Stimulated activated CD4-positive, alpha-beta T cell treated with anti-CD3 and anti-CD28 coated beads, TNF-alpha, amount 100 ng/mL, for 24 hours (primary cell): ENCODE measurements at places on chromosomes 4 and X.
A peak's percentile ranks its signal among the peaks of the same experiment; 100 is the strongest.

GRCh38 chrX:53421125-53421524, 1.3 kb downstream of the SMC1A start:
- DNase-seq, result no peak

GRCh38 chr4:138037696-138038095, 204.5 kb downstream of the SLC7A11 start:
- DNase-seq, result no peak

DNA sequence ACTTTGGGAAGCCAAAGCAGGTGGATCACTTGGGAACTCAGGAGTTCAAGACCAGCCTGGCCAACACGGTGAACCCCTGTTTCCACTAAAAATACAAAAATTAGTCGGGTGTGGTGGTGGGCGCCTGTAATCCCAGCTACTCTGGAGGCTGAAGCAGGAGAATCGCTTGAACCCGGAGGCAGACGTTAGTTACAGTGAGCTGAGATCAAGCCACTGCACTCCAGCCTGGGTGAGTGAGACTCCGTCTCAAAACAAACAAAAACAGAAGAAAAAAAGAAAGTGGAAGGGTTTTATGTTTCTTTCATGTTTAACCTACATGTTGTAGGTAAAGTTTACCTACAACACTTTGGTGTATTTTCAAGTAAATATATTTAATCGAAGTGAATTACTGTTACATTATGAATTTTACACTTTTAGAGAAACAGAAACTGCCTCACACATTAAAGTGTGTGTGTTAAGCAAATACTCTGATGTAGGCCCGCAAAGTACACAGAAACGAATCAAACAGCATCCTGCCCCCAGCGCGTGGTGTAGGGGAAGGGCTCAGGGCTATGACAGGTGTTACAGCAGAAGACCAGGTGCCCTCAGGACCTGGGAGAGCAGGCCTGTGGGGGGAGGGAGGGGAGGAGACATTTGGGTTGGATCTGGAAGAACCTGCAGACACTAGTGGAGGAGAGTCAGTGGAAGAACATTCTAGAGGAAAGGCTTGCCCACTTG, 39.0 kb downstream of the PTTG2 start:
- DNase-seq, result no peak

DNA sequence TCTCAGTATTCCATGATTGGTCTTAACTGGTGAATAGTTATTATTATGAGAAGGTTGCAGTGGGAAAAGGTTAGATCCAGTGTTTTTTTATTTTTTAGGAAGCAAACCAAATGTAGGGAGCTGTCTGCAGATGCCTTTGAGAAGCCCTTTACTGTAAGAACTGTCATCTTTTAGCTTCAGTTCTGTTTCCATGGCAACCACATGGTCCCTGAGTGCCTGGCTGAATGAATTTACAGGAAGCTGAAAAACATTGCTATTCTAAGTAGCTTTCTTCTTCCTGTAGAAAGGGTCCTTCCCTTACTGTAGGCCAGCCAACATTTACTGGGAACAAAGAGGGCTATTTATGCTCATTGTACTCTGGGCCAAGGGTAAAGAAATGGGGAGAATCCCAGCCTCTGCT, 103.3 kb downstream of the DCLK2 start:
- DNase-seq, result no peak

GRCh38 chr4:31793907-31794306, 1073.7 kb downstream of the PCDH7 start:
- DNase-seq, result no peak

GRCh38 chr4:86058621-86059020, 301.2 kb downstream of the MAPK10 start:
- no peak for DNase-seq

DNA sequence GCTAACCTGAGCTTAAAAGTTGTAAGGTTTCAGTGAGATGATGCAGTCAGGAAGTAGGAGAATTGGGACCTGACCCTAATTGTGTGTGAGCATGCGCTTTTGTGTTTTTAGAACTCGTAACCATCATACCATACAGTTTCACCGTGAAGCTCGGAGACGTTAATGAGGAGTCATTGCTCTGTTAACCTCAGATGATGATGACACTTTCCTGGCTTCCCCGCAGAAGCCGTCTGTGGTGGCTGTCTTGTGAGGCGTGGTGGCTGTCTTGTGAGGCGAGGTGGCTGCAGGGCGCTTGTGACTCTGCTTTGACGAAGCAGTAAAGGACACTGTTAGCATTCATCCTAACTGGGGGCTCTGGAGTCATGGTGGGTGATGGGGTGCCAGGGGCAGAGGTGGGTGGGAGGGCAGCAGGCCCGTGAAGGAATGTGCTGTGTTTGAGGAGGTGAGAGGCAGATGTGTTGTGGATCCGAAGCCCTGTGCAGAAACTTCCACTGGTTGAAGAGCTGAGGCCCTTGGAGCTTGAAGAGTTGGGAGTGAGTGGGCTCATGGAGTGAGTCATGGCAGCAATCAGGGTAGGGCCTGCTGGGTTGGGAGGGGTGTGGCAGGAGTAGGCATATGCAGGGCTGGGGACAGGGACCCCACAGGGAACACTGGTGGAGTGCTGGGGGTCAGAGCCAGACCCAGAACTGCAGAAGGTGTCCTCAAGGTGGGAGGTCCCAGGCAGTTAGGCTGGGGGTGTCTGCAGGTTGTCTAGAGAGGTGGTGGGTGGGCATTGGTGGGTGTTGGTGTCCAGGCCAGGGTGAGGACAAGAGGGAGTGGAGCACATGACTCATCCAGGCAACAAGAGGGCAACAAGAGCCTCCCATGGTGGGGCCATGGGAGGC, 57.4 kb downstream of the NSD2 start:
- no peak for DNase-seq

- no peak for DNase-seq
Measured at GRCh38 chr4:39719804-39720580, 22.1 kb downstream of the UBE2K start.

DNA sequence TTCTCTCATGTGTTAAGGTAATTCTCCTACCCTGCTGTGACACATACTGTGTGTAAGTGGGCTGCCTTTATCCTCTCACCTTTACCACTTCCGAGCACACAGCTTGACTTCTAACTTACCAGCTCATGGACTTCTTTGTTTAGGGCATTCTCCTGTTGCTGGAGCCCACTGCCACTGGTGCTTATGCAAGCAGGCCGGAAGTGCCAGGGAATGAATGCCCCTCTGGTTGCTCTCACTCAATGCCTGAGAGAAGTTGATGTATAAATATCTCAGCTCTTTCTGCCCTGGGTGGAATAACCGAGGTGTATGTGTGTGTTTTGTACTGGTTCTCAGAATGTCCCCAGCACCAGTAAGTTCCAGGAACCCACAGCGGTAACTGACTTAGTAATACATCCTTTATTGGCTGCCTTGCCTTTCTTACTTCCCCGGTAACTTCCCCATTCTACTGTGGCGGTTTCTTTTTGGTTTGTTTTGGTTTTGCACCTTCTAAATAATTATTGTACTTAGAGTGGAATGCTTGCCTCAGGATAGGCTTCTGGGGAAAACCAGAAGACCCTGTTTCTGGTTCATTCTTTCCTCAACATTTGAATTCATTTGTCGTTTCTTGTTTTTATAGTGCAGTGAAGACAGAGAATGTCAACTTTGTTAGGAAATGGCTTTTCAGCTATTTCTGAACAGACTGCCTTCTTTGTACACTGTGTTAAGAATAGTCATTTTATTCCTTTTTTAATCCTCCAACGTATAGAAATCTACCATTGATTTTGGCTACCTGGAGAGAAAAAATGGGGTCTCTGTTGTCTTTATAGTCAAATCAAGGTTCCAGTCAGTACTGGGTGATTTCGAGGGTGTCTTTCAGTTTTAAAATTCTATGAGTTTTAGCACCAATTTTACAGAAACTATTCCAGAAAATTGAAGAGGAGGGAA, 45.4 kb downstream of the CXorf58 start:
- DNase-seq, result peak; percentile 7

GRCh38 chrX:70434914-70435586, 9.6 kb upstream of the DLG3 start:
- no peak for DNase-seq

GRCh38 chrX:155577682-155578081, 35.1 kb downstream of the TMLHE start:
- no peak for DNase-seq

- DNase-seq, result no peak
Measured at GRCh38 chrX:151825007-151825406, 87.7 kb upstream of the MAGEA4 start.

DNA sequence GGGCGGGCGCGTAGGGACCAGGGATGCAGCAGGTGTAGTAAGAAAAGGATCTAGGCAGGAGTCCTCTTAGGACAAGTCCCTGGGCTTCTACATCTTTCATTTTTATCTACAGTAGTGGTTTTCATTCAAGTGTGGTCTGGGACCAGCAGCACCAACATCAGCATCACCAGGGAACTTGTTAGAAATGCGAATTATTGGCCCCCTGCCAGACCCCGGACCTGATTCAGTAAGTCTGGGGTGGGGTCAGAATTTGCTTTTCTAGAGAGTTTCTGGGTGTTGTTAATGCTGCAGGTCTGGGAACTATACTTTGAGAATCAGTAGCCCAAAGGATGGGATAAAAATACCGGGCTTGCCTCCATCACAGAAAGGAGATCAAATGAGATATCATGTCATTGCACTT, 1.3 kb upstream of the PCYT1B start:
- DNase-seq, result no peak

GRCh38 chrX:118558926-118559325, 63.3 kb downstream of the DOCK11 start:
- no peak for DNase-seq

DNA sequence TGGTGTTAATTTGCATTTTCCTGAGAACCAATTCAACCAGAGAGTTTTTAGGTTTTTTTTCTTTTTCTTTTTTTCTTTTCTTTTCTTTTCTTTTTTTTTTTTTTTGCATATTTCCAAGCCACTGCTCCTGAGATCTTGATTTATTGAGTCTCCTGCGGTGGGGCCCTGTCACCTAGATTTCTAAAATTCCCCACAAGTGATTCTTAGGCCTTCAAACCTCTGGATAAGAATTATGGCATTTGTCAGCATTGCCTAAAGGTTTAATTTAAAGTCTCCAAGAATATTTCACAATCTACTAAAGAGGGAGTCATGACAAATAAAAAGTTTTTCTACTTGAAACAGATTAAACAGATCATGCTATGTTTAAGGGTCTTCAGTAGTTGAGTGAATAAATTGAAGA, 84.9 kb downstream of the GAB1 start:
- DNase-seq, result no peak

DNA sequence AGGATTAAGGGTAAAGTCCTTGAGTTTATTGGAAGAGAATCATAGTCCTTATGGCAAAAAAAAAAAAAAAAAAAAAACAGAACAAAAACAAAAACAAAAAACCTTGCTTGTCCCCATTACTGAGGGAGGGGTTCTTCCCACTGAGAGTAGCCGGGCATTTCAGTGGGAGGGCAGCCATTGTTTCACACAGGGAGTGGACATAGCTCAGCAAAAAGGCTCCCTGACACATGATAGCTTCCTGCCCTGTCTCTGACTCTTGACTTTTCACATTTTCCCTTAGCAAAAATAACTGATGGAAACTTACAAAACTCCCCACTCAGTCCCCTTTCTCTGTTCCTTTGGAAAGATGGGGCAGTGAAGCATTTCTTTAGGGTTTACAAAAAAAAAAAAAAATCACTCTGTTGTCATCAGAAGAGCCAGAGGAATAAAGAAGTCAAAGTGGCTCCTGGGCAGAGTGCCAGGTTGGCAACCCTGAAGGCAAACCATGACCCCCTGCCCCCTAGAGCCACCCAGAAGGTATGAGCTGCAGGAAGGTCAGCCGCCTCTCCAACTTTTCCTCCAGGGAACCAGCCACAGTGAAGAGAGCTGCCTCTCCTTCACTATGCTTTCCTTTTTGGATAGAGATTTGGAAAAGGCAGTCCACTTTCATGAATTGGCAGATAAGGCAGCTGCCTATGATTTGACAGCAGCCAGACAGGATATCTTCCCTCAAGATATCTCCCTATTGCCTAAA, 170.6 kb downstream of the KDR start:
- no peak for DNase-seq

- no peak for DNase-seq
Measured at GRCh38 chrX:135425026-135425965, 3.6 kb downstream of the SMIM10L2A start.

DNA sequence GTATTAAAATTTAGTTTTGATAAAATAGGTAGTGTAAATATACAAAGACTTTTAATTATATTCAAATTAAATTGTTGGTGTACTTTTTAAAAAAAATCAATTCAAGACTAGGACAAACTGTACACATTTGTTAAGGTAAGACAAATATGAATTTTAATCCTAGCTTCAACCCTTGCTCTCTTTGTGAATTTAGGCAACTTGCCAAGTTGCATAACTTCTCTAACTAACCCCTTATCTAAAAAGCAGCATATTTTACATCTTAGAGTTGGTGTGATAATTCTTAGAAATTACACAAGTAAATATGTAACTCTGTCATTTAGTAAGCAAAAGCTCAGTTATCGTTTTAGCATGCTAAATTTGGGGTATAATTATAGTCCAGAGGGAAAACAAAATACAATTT, 78.1 kb upstream of the FSTL5 start:
- no peak for DNase-seq

DNA sequence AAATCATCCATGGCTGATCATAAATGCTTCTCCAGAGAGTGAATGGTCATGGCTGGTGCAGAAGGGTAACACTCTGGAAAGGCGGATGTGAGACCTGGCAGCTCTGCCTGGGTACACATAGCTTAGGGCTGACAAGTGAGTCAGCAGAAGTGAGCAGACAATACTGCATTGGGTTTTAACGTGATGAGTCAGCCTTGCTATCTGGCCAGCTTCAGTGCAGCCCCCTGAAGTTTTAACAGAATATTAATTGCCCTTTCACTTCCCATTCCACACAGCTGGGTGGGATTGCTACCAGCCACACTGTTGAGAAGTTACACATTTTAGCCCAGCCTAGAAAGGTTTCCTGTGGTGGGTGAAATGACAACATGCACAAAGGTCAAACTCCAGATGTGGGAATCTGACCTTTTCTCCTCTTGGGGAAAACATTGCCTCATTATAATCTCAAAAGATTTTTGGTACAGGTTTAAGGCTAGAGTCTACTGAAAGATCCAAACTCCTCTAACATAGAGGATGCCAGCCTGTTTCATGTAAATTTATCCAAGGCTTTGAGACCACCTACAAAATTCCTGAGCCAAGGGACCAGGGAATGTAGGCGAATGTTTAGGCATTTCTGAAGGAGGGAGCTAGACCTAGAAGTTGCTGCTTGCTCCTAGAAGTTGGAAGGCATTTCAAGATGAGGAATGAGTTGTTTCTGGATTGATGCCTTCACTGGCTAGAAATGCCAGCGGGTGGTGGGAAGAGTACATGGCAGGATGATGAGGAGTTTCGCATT, 230.3 kb upstream of the PGRMC2 start:
- no peak for DNase-seq
